ENCODE measurements at places on chromosomes 4 and X.

DNA sequence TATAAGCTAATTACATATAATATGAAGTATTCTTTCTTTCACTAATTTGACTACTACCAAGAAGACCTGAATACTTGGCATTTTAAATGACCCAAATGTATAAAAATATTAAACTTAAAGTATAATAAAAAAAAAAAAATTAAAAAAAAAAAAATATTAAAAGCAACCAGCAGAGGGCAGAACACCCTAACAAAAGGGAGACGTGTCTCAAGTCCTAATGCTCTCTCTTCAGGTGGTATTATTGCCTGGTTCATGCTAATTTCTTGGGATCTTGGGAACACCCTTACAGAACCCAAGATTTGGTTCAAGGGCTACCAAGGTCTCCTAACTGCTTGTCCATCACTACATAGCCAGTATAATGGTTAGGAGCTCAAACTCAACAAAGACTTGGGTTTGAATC is 754.8 kb downstream of the RAB28 start:
- DNase-seq, result no peak

- DNase-seq, result no peak
Measured at GRCh38 chr4:40003986-40004385, 26.3 kb upstream of the PDS5A start.

GRCh38 chrX:6291444-6291843 is 62.8 kb upstream of the NLGN4X start:
- DNase-seq, result no peak

GRCh38 chrX:102558607-102559006 is 40.7 kb upstream of the ARMCX5 start:
- DNase-seq, result no peak

GRCh38 chrX:152024710-152025109 is 50.2 kb upstream of the GABRE start:
- DNase-seq, result no peak

DNA sequence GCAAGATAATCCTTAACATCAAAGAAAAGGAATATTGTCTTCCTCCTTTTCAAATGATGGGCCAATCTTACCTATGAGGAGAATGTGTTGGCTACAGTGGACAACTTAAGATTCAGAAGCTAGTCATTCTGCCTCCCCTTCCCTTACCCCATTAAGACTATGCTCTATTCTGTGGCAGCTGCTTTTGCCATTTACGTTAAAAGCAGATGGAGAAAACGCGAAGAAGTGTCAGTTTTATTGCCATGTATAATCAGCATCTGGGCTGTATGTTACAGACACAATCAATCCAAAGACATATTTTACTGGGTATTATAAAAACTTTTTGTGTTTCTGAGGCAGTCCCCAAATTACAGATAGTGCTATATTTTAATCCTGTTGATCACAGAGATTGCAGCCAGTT is 196.1 kb upstream of the PACRGL start:
- no peak for DNase-seq

- no peak for DNase-seq
Measured at GRCh38 chrX:63270873-63271272, 80.3 kb downstream of the SPIN4 start.

GRCh38 chr4:85938902-85939301 is 421.0 kb downstream of the MAPK10 start:
- no peak for DNase-seq

- DNase-seq, result no peak
Measured at GRCh38 chrX:130770615-130771014, 132.4 kb downstream of the ENOX2 start.

Data from CD4-positive, alpha-beta T cell treated with Interleukin-6 for 4 hours (primary cell).